Activated CD4-positive, alpha-beta T cell treated with anti-CD3 and anti-CD28 coated beads, Interleukin-2, Interleukin-4, amounts not matched to agents 100 ng/mL and 50 ng/mL, durations not matched to agents 16 hours and 8 hours (primary cell): ENCODE measurements at places on chromosomes 3 and 15.
A peak's percentile ranks its signal among the peaks of the same experiment; 100 is the strongest.

DNA sequence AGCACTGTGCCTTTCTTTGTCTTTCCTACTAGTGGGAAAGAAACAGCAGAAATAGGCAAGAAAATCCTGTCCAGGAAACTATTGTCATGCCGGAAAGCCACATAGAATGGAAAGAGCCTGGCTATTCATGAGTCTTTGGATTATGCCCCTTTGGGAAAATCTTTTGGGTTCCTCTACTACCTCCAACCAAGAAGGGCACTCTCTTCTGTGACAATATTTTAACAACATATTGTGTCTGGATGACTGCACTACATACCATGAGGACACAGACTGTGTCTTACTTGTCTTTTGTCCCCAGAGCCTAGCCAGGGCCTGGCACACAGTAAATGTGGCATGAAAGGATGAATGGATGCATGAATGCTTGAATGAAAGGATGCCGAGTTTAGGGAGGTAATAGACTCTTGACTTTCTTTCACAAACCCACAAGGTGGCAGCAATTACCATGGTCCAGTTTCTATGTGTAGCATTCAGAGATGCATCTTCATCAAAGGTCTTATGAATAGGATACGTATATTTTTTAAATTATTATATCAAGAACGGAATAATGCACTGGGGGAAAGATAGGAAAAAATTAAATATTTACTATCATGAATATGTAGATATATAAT, 30.3 kb downstream of the ARL14 start:
- DNase-seq: peak; percentile 39

GRCh38 chr3:11390411-11391131, 118.4 kb downstream of the ATG7 start:
- DNase-seq: no peak

DNA sequence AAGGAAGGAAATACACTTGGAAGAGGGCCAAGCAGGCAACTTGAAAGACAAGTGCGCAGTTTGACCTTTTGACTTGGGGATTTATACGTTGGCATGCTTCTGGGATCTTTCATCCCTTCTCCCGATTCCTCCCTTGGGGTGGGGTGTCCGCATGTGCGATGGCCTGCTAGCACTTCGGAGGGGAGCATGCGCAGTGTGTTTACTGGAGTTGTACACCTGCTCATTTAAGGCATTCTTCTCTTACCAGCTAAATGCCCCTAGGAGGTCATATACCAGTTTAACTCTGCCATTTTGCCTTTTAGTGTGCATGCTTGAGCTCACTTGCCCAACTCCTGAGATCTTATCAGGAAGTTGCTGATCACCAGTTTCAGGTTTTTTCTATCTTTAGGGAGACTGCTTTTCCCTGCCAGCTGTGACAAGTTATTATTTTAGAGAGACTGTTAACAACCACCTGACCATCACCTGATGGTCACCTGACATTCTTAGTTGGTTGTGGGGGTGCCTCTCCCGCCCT, 63.5 kb downstream of the BFSP2 start:
- no peak for DNase-seq

DNA sequence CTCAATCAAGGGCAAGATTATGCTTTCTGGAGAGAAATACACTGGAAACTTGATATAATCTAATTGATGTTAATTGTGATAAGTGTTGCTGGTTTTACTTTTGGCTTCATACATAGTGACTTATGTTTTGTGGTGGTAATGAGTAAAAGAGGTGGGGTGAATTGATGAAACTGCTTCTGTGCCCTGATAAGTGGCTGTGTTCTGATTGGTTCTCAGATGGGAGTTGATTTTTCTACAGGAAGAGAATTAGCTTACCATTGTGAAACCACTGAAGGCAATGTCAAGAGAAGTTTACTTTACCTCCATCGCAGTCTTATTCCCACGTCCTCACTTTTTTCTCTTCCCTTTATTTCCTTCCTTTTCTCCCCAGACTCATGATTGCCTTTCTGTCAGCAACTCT, 23.8 kb downstream of the TMEM45A start:
- DNase-seq: no peak

DNA sequence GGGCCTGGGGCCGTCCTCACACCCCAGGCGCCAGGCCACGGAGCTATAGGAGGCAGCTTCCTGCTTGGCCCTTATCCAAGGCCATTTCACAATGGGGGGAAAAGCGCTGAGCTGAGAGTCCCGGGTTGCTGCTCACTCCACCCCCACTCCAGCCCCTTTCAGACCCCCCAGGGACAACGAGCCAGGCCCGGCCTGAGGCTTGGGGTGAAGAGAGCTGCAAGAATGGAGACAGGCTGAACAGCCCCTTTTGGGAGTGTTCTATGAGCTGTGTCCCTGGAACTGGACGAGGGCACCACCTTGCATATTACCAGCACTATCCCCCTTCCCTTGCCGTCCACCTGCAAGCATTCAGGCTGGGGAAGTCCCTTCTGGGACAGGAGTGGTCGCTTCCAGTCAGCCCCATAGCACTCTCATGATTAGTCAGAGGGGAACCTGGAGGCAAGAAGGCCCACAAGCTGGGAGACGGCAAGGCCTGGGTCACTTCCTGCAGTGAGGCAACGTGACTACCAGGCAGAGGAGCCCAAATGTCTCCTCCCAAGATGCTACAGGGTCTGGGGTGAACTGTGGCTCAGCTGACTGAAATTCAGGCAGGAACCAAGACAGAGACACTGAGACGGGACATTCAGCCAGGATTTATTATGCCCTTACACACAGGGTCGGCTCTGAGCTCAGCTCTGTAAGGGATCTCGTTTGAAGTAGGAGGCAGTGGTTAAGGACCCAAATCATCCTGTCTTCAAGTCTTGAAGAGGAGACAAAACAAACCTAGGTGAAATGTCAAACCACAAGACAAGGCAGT, 8.6 kb upstream of the SRP14 start:
- peak; percentile 92 for DNase-seq

- no peak for DNase-seq
Measured at GRCh38 chr3:108887121-108887520, 64.5 kb downstream of the TRAT1 start.

DNA sequence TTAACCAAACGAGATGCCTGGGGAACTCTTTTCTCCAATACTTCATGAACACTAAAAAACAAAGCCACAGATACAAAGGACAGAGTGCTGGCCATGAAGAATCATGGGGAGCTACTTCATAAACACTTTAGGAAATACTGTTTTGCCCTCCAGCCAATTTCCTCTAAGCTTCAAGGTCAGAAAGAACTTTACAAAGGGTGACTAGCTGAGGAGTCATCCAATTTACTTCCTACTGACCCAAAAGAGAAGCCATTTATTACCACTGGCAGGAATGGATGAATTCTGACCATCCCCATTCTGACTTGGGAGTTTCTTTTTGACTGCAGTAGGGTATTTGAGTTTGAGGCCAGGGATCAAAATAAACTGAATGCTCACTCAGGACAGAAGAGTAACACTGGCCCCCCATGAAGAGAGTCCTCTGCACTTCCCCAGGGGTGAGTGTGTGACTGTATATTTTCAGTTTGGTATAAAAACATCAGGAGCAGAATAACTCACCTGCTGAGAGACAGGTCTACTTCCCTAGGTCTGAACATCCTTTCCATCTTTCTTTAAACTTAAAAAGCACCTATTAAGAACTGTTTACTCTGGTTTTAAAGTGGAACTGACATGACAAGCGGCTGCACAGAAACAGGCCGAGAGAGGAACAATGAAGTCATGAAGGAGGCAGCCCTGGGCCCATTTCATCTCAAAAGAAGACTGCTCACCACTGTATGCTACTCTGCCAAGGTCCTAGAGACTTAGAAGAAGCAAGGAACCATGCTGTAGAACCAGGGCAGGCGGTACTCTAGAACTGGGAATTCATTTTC, 203.6 kb downstream of the TNIK start:
- DNase-seq: no peak

- peak; percentile 61 for DNase-seq
Measured at GRCh38 chr3:107985496-107985895, 105.3 kb downstream of the CD47 start.

DNA sequence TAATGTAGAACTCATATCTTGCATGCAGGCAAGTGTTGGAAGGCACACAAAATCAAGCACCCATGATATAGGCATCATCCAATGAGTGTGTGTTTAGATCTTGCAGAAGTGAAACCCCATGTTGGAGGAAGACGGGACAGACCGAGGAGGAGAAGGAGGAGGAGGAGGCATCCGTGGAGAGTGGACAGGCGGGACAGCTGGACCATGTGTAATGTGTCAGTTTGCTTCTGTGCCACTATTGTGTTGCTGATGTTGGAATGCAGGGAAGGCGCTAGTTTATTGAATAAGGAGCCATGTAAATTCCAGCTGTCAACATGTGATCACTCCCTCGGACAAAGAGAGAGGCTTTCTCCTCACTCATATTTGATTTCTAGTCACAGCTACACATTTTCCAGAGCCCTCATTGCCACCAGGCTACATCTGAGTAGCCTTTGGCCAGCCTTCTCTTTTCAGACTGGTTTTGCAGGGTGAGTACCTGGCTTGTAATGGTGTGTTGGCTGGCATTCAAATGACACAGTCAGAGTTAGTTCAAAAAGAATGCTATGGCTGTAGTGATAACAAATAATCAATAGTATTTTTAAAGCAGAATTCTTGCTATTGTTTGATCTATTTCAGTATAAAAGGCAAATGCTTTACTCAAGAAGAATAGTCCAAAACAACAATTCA, 1037.6 kb upstream of the NR2F2 start:
- DNase-seq: no peak

DNA sequence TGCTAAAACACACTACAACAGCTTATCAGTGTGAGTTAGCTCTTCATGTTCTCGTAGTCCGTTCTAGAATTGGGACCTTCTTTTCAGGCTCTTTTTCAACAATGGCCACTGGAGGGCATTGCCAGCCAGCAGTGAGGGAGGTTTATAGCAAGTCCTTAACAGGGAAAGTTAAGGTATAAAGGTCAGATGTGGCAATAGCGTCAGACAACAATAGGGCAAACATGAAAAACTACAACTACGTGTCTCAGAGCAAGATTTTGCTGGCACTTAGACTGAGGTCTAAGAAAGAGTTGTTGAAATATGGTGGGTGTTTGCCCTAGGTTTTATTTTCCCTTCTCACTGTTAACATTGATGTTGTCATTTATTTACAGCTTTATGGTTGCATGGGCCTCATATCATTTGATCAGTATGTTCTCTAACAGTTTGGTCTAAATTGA, 161.4 kb downstream of the GMNC start:
- DNase-seq: peak; percentile 35

- no peak for DNase-seq
Measured at GRCh38 chr3:152960684-152961083, 125.8 kb downstream of the P2RY1 start.
